CD4-positive, CD25-positive, alpha-beta regulatory T cell (primary cell): ENCODE measurements at places on chromosomes 7 and 10.

DNA sequence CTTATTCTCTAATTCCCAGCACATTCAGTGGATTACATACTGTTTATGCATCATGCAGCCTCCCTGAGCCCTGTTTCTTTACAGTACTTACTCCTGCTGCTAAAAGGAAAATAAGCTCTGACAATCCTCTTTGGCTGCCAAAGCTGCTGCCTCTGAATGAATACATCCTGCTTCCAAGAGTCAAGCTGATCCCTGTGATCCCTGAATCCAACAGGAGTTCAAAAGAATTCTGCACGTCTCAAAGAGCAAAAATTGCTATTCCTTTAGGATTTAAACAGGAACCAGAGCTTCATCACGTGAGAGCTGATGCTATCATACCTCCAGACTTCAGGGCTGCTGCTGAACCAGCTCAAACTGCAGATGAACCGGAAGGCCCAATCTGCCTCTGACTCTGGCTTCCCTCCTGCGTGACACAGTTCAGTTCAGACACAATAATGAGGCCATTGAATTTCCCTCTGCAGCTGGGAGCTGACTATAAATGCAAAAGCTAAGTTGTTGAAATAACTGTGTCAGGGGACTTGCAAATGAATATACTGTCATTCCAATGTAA, 851.0 kb upstream of the PHF14 start:
- no peak for DNase-seq

DNA sequence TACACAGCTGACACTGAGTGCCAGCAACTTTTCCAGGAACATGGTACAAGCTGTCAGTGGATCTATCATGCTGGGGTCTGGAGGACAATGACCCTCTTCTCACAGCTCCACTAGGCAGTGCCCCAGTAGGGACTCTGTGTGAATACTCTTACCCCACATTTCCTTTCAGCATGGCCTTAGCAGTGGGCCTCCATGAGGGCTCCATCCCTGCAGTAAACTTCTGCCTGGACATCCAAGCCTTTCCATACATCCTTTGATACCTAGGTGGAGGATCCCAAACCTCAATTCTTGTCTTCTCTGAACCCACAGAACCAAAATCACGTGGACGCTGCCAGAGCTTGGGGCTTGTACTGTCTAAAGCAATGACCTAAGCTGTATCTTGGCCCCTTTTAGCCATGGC, 116.8 kb downstream of the IQUB start:
- no peak for DNase-seq

DNA sequence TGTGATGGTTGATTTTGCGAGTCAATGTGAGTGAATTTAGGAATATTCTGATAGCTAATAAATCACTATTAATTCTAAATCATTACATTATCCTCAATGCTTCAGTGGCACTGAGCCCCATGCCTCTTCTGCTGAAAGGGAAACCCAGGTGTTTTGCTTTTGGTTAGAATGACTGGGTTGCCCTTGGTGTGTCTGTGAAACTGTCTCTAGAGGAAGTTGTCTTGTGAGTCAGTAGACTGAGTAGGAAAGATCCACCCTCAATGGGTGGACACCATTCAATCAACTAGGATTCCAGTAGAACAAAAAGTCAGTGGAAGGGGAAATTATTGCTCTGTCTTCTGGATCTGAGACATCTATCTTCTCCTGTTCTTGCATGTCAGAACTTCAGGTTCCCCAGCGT, 472.4 kb downstream of the ANKRD7 start:
- no peak for DNase-seq

DNA sequence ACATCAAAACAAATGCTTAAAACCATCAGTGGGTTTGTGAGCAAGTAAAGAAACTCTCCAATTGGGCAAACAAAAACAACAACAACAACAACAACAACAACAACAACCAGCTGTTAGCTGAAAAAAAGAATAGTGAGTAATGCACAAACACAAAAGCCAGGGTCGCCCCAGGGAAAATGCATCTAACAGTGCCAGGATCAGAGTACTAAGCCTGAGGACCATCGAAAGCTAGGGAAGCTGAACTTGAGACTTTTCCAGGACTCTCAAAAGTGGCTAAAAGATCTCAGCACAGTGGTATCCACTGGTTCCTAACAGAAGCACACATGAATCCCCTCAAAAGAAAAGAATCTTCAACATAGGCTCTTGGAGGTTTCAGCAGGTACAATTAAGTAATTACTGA, 83.3 kb downstream of the CPXM2 start:
- no peak for DNase-seq

DNA sequence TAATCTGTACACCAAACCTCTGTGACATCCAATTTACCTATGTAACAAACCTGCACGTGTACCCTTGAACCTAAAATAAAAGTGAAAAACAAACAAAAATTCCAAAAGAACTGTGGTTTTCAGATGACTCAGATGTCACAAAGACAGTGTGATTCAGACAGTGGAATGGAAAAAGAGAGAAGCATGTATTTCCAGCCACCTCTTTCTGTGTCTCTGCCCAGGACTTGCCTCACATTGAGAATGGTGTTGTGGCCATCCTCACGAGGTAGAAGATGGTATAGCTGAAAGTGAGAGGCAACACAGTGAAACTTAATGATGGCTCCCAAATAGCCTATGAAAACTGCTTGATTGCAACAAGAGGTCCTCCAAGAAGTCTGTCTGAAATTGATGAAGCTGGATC, 78.0 kb downstream of the ARL5B start:
- no peak for DNase-seq
